ENCODE measurements at places on chromosomes 5 and 9.

- no peak for DNase-seq
These were observed 66.0 kb upstream of the PANK3 start for GRCh38 chr5:168645195-168645594.

DNA sequence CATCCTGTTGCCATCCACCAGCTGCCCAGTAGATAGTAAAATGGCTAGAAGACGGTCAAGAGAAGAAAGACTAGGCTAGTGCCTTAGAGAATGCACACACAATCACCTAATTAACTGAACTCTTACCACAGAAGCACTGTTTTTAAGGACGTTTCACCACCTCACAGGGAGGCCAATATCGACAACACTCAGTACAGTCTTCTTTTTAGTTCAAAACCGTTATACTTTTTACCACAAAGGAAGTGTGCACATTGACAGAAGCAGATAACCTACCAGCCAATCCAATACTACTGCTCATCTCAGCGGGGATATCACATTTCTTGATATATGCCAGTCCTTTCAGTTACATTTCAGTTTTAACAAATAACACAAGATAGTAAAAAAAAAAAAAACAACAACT, 122.3 kb downstream of the GNAQ start:
- DNase-seq: no peak

DNA sequence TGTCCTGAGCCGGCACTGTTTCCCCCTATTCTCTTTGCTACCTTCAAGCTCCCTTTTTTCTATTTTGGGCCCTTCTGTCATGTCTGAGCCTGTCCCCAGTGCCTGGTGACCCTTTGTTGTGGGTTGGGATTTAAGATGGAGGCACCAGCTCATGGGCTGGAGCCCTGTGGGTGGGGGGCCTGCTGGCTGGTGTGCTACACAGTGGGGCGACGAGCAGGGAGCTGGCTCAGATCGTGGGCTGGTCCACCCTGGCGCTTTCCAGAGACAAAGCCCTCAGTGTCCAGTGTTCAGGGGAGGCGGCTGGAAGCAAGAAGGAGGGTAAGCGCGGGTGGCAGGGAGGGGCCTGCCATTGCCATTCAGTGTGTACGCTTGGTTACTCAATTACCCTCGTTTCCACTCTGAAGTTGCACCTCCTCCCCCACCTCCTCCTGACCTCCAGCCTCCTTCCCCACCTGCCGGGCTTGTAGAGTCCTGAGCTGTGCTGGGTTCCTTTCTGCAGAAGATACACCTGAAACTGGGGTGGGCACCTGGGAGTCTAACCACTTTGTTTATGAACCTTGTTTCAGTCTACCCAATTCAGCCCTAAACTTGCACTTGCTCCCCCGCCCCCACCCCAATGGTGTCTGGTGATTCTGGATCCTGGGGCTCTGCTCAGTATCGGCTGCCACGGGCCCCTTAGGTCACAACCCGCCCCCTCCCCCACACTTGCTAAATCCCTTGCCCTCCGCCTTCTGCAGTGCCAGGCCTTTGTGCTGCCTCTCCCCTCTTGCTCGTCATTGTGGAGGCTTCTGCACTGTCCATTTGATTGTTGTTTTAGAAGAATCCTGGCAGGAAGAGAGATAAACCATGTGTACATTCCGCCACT, 49.9 kb downstream of the MVB12B start:
- DNase-seq: no peak

GRCh38 chr9:88658311-88658822, 123.4 kb downstream of the NXNL2 start:
- DNase-seq: no peak

DNA sequence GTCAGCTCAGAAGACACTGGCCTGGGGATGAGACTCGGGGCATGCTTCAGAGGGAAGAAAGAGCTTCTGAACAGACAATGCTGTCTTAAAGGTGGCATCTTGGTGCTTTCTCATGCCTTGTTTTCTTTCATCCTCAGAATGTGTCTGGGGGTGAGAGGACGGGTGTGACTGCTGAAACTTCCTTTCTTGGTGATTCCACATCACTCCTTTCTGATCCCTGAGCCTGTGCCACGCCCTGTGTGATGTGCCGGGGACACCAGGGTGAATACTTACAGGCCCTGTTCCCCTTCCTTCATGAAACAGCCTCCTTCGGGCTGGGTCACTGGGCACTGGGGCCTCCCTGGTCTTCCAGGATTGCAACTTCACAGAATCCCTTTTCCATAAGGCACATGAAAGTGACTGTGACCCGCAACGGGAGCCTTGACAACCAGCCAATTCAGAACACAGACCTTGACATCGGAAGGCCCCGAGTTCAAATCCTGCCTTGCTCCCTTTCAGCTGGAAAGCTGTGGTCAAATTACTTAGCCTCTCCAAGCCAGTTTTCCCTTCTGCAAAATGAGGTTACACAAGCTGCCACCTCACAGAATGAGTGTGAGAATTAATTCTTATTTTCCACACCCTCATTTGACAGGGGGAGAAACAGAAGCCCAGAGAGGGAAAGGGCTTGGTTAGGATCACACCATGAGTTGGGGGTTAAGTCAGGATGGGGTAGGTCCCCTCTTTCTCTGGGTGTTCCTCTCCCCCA, 44.1 kb upstream of the IL17B start:
- DNase-seq: no peak

DNA sequence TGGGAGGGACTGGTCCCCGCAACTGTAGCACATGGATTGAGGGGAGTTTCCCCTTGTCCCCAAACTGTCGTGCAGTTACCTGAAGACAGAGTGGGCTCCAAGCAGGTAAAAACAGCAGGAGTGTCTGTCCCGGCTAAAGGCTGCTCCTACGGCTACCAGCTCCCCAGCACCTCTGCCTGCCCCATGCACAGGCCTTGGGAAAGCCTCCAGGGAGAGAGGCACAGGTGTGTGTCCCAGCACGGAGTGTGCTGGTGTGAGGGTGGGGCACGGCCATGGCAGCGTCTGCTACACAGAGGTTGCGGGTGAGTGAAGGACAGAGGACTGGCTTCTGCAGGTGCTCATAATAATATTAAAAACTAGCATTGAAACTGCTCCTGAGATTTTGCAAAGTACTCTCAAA, 30.4 kb downstream of the STC2 start:
- no peak for DNase-seq

DNA sequence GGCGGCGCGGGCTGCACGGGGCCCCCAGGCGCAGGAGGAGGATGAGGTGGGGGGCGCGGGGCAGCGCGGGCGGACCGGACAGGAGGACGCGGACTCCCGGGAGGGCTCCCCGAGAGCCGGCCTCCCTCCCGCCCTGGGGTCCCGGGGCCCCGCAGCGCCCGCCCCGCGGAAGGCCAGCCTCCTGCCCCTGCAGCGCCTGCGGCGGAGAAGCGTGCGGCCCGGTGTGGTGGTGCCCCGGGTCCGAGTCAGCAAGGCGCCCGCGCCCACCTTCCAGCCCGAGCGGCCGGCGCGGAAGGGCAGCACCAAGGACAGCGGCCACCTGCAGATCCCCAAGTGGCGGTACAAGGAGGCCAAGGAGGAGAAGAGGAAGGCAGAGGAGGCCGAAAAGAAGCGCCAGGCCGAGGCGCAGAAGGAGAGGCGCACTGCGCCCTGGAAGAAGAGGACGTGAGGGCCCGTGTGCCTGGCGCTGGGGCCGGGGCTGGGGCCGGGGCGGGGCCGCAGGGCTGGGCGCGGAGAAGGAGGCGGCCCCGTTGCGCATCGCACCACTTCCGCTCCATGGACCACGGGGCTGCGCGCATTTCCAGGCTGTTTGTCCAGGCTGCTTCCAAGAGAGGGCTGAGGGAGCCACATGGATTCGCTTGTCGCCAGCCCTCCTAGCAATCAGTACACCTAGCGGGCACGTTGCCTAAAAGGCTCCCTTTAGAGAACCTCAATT, 86.0 kb downstream of the ANKRD33B start:
- DNase-seq: no peak

DNA sequence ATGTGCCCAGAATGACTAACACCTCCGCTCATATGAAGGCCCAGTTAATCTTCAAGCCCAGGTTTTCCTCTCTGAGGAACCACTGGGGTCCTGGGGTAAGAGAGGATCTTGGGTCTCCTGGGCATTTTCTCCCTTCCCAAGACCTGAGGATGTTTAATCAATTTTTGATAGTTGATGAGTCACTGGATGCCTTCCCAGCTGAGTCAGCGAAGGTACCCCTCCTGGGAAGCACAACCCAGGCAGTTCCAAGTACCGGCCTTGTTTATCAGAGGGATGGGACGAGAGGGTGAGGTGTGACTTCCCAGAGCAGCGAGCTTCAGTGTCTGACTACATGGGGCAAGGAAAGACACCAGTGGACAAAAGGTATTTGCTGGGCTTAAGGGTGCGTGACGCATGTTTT, 119.6 kb upstream of the IL12B start:
- DNase-seq: no peak

All from CD4-positive, CD25-positive, alpha-beta regulatory T cell (primary cell).